ENCODE measurements at places on chromosomes 7 and 10.

DNA sequence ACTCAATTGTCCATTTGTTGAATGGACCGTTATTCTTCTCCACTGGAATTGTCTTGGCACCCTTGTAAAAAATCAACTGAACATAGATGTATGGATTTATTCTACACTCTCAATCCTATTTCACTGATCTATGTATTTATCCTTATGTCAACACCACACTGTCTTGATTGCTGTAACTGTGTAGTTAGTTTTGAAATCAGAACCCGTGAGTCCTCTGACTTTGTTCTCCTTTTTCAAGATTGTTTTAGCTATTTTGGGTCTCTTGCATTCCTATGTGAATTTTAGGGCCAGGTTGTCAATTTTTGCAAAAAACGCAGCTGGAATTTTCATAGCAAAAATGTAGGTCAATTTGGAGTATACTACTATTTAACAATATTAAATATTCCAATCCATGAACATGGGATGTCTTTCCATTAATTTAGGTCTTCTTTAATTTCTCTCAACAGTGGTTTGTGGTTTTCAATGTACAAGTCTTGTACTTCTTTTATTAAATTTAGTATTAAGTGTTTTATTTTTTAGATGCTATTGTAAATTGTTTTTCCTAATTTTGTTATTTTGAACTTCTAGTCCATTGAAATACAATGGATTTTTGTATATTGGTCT is 10.0 kb downstream of the CAMK2B start:
- no peak for DNase-seq

DNA sequence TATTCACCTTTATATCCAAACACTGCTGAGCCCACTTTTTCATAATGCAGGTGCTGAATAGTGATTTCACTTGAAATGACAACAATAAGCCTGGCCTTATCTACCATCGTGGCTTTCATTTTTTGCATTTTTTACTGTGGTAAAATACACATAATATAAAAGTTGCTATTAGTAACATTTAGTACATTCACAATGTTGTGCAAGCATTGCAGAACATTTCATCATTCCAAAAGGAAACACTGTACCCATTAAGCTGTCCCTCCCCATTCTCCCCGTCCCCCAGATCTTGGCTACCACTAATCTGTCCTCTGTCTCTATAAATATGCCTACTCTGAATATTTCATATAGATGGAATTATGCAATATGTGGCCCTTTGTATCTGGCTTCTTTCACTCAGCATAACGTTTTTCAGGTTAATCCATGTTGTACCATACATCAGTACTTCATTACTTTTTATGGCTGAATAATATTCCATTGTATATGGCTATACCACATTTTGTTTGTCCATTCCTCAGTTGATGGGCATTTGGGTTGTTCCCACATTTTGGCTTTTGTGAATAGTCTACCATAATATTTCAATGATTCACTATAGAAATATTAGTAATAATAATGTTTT is 68.5 kb upstream of the ARID5B start:
- DNase-seq, result no peak

DNA sequence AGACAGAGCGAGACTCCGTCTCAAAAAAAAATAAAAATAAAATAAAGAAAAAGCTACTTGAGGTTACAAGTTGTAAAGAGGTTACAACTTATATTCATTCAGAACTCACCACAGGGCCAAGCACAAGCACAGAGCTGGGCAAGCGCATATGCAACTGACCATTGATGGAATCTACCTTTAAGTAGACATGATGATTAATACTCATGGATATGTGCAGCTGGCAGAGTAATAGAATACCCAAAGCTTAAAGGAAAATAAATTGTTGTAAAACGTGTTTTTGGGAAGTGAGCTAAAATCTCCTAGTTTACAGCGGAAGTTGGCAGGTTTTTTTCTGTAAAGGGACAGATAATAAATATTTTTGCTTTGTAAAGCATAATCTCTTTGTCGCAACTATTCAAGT is 111.6 kb downstream of the TMEM168 start:
- no peak for DNase-seq

GRCh38 chr10:30172673-30173072 is 113.3 kb upstream of the JCAD start:
- no peak for DNase-seq

- no peak for DNase-seq
These were observed 1314.2 kb upstream of the LRRTM3 start for GRCh38 chr10:65611592-65611991.

GRCh38 chr10:23150091-23150490 is 42.0 kb upstream of the PTF1A start:
- no peak for DNase-seq

GRCh38 chr10:77825965-77826364 is 100.6 kb downstream of the DLG5 start:
- no peak for DNase-seq

DNA sequence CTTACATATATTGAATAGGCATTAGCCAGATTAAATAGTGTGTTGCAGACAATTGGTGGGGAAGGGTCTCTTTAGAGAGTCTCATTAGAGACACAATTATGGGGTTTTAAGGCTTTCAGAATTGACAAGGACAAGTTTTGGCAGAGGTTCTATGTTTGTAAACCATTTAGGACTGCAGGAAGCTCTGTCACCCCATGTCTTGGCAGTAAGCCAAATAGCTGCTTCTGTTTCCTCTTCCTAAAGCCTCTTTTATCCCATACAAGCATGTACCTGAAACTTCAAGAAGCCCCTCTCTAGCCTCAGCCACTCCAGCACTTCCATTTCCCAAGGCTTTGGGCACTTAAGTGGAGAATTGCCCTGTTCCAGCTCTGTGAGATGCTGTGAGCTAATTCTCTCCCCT is 21.8 kb upstream of the LRRC4 start:
- DNase-seq, result peak; percentile 81
